A172 (cell line): ENCODE measurements at places on chromosomes 4 and X.

DNA sequence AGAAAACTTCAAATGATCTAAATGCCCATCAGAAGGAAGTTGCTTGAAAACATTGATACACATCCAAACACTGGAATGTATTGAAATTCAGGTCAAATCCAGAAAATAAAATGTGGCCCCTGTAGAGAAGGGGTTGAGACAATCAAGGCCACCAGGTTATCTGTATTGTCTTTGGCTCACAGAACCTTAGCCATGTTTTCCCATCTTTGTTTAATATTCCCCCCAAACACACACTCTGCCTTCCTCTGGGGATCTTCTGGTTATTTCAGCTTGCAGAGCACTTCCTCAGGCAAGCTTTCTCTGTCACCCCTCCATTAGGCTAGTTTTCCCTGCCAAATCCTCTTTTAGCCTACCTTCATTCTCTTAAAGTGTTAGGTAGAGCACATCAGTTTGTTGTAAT is 30.5 kb downstream of the PAGE2 start:
- no peak for DNase-seq

GRCh38 chr4:98586291-98586961 is 72.0 kb downstream of the TSPAN5 start:
- no peak for DNase-seq

DNA sequence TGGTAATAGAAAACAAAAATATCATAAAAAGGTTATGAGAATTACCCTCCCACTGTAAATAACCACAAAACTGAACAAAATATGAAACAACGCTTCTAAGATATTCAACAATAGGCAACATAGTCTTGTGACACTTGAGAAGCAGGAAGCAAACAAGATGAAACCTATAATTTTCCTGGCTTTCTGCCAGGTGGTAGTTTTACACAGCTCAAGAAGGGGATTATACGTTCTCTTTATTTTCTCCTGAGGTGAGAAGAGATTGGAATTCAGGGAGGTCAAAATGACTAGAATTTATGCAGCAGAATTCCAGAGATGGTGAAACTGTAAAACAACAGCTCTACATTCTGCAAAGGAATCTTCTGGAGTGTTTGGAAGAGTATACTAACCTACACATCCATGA is 186.0 kb downstream of the HHIP start:
- no peak for DNase-seq

DNA sequence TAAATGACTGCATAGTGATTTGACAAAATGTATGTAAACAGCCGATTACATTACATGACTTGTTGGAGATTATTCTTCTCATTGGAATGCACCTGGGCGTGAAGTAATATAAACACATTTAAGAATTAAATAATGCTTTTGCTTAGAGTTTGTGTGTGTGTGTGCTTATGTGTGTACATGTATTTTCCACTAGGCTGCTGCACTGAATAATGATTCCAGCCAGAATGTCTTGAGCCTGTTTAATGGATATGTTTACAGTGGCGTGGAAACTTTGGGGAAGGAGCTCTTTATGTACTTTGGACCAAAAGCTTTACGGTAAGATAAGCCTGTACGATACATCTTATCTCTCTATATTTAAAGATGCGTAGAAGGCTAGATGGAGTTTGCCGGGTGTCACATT is 12.6 kb downstream of the NEIL3 start:
- DNase-seq, result no peak

- DNase-seq, result no peak
Measured at GRCh38 chrX:72080150-72080549, 51.6 kb downstream of the RTL5 start.

DNA sequence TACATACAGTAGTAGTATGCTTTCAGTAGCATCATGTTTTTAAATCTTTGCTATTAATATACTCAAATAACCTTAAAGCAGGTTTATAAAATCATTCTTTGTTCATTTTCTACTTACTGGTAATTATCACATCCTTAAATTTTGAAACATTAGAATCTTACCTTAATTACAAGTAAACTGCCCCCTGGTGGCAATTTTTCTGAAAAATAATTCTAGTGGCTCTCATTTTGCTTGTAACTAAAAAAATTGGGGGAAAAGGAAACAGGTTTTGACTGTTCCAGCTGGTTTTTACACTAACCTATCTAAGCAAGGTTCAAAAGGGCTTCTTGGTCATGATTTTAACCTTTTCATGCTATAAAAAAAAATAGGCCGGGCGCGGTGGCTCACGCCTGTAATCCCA is 18.5 kb upstream of the DCAF4L1 start:
- peak; percentile 5 for DNase-seq

DNA sequence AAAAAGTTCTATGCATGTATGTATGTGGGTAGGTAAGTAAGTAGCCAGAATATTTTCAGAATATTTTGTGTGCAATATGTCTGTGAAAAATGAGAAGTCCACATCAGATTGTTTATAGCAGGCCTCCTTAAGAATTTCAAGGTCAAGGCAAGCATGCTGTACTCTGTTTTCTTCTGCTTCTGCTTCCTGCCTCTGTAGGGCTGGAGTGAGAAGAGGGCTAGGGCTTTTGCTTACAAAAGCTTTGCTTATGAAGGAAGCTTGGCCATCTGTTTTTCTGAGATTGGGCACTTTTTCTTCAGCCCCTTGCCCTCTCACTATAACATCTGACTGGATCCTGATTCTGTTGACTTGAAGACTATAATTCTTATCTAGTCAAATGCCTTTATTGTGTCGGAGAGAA is 150.4 kb downstream of the EMCN start:
- no peak for DNase-seq

GRCh38 chr4:1345903-1346780 is 866 bp upstream of the UVSSA start:
- DNase-seq, result peak; percentile 43

DNA sequence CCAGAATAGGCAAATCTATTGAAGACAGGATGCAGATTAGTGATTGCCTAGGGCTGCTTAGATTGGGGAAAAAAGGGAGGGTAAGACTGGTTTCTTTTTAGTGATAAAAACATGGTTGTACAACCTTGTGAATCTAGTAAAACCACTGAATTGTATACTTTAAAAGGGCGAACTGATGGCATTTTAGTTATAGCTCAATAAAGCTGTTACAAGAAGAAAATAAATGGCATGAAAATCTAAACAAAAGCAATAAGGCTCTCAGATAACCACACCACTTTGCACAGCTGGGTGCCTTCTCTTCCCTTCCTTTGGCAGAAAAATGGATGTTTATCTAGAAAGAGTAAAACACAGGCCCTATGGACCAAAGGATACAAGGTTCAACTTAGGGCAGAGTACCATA is 69.6 kb downstream of the F9 start:
- DNase-seq, result no peak

DNA sequence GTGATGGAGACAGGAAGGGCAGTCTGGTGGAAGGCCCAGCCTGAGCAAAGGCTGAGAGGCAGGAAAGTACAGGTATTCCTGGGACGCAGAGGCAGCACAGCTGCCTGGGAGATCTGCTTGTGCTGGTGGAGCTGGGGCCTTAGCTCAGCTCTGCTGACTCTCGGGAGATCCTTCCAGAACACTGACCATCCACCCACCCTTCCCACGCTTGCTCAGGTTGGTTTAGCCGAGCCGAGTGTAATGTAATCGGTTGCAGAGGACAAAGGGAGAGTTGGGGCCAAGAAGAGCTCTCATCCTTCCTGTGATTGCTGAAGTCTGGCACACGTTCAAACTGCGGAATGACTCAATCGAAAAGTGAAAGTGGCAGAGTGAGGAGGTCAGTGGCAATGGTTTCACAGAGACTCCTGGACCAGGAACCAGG is 43.1 kb upstream of the GPR78 start:
- peak; percentile 94 for DNase-seq

GRCh38 chr4:105710678-105711077 is 2.1 kb downstream of the GSTCD start:
- DNase-seq, result no peak

- peak; percentile 63 for DNase-seq
Measured at GRCh38 chr4:176839656-176840055, 46.9 kb upstream of the VEGFC start.

- peak; percentile 1 for DNase-seq
Measured at GRCh38 chrX:78455901-78456300, 128.5 kb upstream of the CYSLTR1 start.

GRCh38 chrX:151488677-151489076 is 74.8 kb upstream of the PASD1 start:
- DNase-seq, result peak; percentile 5

GRCh38 chr4:77193511-77194102 is 36.6 kb downstream of the CCNG2 start:
- no peak for DNase-seq

DNA sequence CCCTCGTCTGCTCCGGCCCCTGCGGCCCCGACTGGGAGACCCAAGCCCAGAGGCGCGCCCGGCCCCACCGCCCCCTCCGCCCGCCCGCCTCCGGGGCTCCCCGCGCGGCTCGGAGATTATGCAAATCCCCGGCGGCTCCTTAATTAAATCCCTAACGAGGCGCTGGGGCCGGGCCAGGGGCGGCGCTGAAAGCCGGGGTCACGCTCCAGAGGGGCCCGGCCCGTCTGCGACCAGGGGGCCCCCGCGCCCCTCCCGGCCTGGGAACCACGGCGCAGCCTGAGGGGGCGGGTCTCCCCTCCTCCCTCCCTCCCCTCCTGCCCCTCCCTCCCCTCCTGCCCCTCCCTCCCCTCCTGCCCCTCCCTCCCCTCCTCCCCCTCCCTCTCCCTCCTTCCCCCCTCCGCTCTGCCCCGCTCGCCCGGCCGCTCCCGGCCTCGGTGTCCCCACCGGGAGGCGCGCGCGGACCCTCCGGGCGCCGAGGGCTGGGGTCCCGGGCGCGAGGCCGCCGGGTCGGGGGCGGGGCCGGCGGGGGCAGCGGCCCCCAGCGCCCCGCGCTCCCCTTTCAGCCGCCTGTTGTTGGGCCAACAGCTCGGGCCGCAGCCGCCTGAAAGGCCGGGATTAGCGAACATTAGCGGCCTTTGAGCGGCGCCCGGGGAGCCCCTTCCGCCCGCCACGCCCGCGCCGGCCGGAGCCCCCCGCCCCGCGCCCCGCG is 25.9 kb upstream of the FGFR3 start:
- DNase-seq, result no peak

DNA sequence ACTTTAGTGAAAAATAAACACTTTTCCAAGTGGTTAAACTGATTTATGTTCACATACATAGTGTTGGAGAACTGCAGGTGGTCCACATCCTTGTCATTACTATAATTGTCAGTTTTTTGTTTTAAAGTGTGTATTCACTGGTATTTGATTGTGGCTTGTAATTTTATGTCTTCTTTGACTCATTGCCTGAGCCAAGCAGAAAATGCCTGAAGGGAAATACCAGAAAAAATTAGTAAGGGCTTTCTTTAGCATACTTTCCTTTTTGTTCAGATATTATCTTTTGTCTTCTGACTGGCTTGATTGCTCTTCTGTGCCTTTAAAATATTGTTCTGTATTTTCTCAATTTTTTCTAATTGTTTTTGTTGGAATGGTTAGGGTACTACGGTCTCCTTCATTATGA is 981.3 kb downstream of the C4orf33 start:
- DNase-seq, result peak; percentile 59

DNA sequence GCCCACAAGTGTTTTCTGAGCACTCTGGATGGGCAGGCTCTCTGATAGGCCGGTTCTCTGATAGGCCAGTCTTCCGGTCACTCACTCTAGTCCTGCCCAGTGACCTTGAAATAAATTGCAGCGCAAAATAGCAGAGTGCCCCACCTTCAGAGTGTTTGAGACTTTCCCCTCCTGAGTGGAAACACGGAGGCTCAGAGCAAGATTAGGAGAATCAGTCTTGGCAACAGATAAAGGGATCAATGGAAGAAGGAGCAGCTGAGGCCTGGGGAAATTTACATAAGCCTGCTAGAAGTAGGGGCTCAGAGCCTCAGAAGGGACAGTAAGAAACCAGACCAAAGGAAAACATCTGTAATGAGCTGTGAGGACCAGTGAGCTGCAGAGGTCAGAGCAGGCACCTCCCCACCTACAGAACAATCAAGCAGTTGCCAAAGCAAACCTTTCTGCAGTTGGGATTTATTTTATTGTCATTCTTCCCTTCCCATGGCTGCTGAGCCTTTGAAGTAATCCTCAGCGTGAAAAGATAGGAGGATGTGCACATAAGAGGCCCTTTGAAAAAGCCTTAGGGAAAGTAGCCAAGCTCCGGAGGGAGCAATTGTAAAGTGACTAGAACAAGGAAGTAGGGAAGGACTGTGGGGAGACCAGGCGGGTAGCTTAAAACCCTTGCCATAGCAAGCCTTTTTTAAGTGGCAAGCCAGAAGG is 89.1 kb upstream of the TSPAN5 start:
- no peak for DNase-seq

DNA sequence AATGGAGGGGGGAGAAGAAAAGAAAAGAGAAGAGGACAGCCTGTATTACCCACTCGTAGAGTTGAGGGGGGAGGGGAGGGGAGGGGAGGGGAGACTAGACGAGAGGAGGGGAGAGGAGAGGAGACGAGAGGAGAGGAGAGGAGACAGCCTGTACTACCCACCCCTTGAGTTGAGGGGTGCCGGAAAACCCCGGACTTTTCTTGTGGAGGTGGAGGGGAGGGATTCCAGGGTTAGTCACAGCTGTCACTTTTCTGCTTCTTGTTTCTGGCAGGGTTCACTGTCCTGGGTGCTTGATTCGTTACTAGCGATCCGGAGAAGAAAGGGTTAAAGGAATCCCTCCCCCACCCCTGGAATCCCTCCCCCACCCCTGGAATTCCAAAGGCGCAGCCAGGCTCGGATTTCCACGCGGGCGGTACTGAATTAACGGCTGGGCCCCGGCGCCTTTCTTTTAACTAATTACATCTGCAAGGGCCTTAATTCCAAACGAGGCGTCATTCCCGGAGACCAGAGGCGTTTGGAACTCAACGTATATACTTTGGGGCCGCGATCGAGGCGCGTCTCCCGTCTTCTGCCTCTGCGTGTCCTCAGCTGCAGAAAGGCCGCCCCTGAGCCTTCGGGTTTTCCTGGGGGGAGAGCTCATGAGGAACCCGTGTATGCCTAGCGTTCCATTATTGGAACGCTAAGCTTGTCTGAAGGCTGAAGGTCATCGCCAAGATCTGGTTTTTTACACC is 20.1 kb upstream of the CSF2RA start:
- peak; percentile 19 for DNase-seq

DNA sequence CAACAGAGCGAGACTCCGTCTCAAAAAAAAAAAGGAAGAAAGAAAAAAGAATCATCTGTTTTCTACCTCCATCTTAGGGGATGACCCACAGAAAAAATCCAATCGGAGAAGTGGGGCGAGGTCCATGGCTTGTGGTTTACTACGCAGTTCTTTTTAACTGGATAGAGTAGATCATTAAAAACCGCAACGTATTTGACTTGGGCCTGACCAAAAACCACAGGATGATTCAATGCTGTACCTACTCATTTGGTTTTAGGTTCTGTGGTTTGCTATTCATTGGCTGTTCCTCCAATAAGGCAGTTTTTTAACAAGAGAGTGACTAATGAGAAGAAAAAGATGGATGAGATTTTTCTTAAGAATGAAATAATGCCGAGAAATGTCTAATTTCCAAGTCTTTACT is 83.7 kb downstream of the FREM3 start:
- DNase-seq, result peak; percentile 88

GRCh38 chr4:32958586-32958985 is 2238.4 kb downstream of the PCDH7 start:
- no peak for DNase-seq

DNA sequence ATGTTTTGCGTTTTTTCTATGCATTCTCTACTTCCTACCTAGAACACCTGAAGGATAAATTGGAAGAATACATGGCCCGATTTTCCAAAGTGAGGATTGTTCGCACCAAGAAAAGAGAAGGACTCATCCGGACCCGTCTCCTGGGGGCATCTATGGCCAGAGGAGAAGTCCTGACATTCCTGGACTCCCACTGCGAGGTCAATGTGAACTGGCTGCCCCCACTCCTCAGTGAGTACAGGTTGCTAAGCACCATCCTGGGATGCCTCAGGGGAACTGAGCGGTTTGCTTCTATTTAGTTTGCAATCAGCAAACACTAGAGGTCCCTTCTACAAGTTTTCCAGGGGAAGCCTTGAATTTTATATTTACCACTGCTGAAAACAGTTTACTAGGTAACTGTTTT is 359.3 kb upstream of the GALNT7 start:
- no peak for DNase-seq
